ENCODE measurements at places on chromosomes 11 and 22.

GRCh38 chr11:110713449-110713776, 1.2 kb upstream of the ARHGAP20 start:
- no peaks in the 10 kb centered on the region for H3K36me3 ChIP-seq
- no peak overlapping the region for H3K4me3 ChIP-seq
- no peaks in the 10 kb centered on the region for H3K27me3 ChIP-seq
- DNase-seq = no peak

GRCh38 chr11:132057266-132057665, 686.9 kb downstream of the NTM start:
- no peaks in the 10 kb centered on the region for H3K4me1 ChIP-seq
- H3K36me3 ChIP-seq = no peaks in the 10 kb centered on the region
- H3K27me3 ChIP-seq = 0 out of 2 replicates have a peak, but pooled peaks cover 2% of the 10 kb centered on the region
- no peak overlapping the region for H3K4me3 ChIP-seq
- no peak overlapping the region for H3K27ac ChIP-seq
- no peak for DNase-seq

GRCh38 chr22:41779929-41780505, 20.5 kb upstream of the CCDC134 start:
- peaks cover 11% of the 10 kb centered on the region for H3K4me1 ChIP-seq
- no peaks in the 10 kb centered on the region for H3K36me3 ChIP-seq
- H3K27ac ChIP-seq = no peak overlapping the region
- DNase-seq = no peak
- H3K4me3 ChIP-seq = no peak overlapping the region

DNA sequence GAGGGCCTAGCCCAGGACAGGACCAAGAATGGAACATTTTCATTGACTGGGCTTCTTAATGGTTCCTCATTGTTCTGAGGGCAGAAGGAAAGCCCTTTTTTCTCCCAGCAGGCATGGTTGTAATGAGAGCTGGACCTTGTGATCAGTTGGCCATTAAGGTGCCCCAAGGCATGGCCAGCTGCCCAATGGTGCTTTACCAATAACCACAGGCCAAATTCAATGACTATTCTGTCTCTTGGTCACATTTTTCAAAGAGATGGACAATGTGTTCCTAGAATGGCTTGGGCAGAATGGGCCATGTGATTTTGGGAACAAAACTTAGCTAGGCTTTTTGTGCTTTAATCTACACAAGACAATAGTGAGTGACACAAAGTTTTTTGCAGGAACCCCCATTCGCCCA, 7.3 kb downstream of the NAV2 start:
- H3K27ac ChIP-seq = no peak overlapping the region
- peaks cover 66% of the 10 kb centered on the region for H3K4me1 ChIP-seq
- no peaks in the 10 kb centered on the region for H3K36me3 ChIP-seq
- H3K27me3 ChIP-seq = no peaks in the 10 kb centered on the region
- DNase-seq = no peak
- H3K4me3 ChIP-seq = no peak overlapping the region

GRCh38 chr22:47807506-47807905, 1045.1 kb downstream of the TBC1D22A start:
- no peaks in the 10 kb centered on the region for H3K4me1 ChIP-seq
- no peak for DNase-seq
- no peak overlapping the region for H3K27ac ChIP-seq
- no peaks in the 10 kb centered on the region for H3K36me3 ChIP-seq
- no peak overlapping the region for H3K4me3 ChIP-seq
